Natural killer cell treated with Interleukin-12 subunit alpha and Interleukin-12 subunit beta and Interleukin-15 and Interleukin-18, amount 100 ng/mL, for 72 hours (primary cell): ENCODE measurements at places on chromosomes 5 and 9.
A peak's percentile ranks its signal among the peaks of the same experiment; 100 is the strongest.

DNA sequence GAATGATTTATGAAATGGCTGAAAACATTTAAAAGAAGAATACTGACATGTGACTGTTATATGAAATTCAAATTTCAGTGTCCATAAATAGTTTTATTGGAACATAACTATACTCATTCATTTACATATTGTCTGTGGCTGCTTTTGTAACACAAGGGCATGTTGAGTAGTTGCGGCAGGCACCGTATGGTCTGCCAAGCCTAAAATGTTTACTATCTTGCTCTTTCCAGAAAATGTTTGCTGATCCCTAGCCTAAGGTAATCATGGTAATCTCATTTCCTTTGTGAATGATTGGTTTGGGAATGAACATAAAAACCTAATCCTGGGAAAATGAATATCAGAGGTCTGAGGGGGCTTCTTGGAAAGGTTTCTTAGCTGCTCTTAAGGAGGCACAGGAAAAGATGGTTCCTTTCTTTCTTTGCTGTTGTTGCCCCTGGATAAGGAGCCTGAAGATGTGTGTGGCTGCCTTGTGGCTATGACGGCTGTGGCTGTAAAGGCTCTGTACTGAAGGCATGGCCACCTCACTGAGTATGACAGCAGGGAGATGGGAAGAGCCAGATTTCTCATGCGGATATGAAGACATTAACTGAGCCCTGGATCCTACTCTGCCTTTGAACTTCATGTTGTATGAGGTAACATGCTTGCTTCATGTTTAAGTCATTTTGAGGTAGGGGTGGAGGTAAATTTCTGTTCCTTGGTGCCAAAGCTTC lies 419.4 kb upstream of the CLINT1 start:
- H3K27me3 ChIP-seq: peaks cover 7% of the 10 kb centered on the region
- no peak overlapping the region for H3K4me3 ChIP-seq
- no peaks in the 10 kb centered on the region for H3K36me3 ChIP-seq

DNA sequence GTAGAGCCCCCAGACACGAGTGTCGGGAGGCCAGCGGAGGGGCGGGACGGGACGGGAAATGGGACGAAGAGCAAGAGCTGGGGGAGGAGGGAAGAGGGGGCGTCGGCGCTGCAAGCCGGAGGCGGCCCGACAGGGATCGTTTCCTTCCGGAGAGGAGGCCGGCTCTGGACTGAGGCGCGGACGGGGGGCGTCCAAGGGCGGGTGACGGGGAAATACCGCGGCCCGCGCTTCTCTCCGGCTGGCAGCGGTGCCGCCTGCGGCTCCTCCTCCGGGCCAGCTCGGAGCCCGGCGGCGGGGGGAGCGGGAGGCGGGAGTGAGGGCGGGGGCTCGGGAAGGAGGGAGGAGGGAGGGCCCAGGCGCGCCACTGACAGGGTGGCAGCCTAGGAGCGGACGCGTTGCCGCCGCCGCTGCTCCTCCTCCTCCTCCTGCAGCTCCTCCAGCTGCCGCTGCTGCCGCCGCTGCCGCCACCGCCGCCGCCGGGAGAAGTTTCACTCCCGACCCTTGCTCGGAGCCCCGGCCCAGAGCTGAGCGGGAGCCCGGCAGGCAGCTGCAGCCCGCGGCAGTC lies at the start of gene CHSY3:
TSS of gene CHSY3 (plus strand) at position 364 of the 565 bp plus-strand sequence.
- H3K36me3 ChIP-seq: peaks cover 14% of the 10 kb centered on the region
- peaks cover 33% of the 10 kb centered on the region for H3K27me3 ChIP-seq
- DNase-seq: peak; percentile 60
- peaks cover 13% of the 10 kb centered on the region for H3K4me1 ChIP-seq

- no peaks in the 10 kb centered on the region for H3K36me3 ChIP-seq
- peaks cover 7% of the 10 kb centered on the region for H3K27me3 ChIP-seq
- H3K27ac ChIP-seq: no peak overlapping the region
- DNase-seq: no peak
These were observed 88.9 kb downstream of the ANKRD55 start for GRCh38 chr5:56144211-56144610.

DNA sequence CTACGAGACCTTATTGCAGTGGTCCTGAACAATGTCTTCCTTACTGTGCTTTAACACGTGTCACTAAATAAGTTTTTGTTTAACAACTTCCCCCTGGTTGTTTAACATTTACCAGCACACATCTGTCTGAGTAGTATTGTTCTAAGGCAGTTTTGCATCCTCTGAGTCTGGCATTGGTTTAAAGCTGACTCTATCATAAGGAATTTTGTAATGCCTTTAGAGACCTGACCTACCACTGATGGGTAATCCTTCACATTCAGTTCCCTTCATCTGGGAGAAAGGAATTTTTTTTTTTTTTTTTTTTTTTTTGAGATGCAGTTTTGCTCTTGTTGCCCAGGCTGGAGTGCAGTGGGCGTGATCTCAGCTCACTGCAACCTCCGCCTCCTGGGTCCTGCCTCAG lies 20.0 kb upstream of the PCAT7 start:
- no peaks in the 10 kb centered on the region for H3K4me1 ChIP-seq
- H3K27me3 ChIP-seq: peaks cover 23% of the 10 kb centered on the region
- H3K27ac ChIP-seq: no peak overlapping the region
- DNase-seq: no peak
- no peak overlapping the region for H3K4me3 ChIP-seq

DNA sequence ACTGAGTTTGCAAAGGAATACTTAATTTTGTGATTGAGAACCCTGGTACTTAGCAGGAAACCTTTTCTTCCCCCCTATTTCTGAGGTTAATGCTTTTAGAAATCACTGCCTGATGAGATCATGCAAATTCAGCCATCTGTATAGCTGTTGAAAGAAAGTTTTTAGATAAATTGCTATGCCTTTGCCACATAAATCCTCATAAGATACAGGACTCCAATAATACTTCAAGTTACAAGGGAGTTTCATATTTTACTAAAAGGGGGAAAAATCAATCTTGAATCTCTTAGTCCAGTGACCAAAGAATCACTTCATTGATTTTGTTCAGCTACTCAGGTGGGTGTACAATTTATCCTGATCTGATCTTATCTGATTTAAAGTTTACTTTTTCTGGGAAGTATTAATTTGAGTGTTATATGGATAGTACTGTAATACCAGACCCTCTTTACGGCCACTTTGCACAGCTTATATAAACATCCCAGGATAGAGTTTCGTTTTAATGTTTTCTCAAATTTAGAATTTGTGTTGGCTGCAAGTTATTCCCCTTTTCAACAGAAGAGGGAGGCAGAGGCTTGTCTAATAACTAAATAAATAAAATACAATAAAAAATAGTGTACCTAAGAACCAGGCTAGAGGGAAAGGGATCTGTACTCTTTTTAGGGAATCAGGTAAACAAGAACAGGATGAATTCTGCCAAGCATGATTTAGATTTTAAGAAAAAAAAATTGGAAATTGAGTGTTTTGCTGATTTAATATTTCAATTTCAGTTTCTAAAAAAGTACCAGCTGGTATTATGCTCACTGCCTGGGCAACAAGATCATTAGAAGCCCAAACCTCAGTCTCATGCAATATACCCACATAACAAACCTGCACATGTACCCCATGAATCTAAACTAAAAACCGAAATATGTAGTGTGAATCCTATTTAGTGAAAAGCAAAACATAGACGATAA lies 69.1 kb downstream of the PSAT1 start:
- H3K27me3 ChIP-seq: peaks cover 8% of the 10 kb centered on the region
- H3K36me3 ChIP-seq: no peaks in the 10 kb centered on the region
